Stimulated activated CD4-positive, alpha-beta T cell treated with anti-CD3 and anti-CD28 coated beads, Interleukin-4, amount 100 ng/mL, for 4 hours (primary cell): ENCODE measurements at places on chromosomes 5 and 9.

DNA sequence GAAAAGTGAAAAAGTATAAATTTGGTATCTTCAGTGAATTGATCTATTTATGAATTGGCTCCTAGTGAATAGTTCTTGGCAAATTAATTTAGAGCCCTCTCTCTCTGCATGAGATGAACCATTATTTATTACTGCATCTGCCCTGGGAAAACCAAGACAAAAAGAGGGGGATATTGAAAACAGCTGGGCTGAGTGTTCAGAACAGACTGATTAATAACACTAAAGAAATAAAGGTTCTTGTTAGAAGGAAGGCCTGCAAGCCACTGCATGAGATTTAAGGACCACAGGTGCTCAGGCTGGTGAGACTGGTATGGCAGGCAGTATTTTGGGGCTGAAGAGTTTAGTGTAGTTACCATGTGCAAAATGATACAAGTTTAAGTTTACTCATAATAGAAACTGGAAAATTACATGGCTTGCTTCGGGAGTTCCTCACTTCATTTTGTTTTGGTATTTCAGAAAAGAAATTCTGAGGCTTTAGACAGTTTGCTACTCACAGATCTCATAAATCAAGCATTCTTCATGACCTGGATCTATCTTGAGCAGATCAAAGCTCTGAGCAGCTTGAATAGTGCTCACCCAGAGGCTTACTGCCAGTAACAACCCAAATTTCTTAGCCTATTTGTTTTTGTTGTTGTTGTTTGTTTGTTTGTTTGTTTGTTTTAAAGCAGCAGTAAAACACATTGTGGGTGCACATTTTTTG, 56.1 kb downstream of the KIAA1958 start:
- DNase-seq = no peak

- no peak for DNase-seq
Observed at GRCh38 chr5:143401227-143402016, 2.1 kb downstream of the NR3C1 start.

- no peak for DNase-seq
Observed at GRCh38 chr9:91783876-91784672, 166.0 kb downstream of the ROR2 start.

GRCh38 chr5:138706655-138707480, 46.4 kb upstream of the CTNNA1 start:
- DNase-seq = no peak

GRCh38 chr9:3963643-3964369, 336.1 kb downstream of the GLIS3 start:
- DNase-seq = no peak

GRCh38 chr9:124786881-124787573, 10.1 kb downstream of the OLFML2A start:
- DNase-seq = no peak

DNA sequence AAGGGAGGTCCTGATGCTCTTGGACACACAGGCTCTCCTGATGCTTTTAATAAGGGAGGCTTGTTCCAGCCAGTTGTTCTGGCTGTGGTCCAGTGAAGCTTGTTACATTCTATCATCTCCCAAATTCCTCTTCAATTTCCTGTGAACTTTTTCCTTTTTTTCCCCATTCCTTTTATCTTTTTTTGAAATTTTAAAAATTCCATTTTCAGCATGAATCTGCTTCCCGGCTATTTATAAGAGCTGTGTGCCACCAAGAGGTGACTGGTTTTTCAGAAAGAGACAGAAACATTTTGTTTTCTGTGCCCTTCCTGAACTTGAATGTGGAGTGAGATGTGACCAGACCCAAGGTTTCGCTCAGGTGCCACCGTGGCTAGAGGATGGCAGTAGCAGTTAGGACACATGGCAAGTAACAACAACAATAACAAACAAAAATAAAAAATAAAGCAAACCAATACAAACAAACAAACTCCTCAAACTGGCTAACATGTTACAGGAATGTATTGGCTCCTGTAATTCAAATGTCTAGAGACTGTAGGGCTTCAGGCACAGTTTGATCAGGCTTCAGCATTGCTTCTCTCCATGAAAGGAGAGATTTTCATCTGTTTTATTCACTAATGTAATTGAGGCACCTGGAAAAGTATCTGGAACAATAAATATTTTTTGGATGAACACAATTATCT, 121.1 kb downstream of the BOD1 start:
- DNase-seq = no peak

GRCh38 chr9:76980566-76980965, 38.9 kb upstream of the FOXB2 start:
- DNase-seq = no peak

- DNase-seq = no peak
Observed at GRCh38 chr5:76688836-76689235, 27.1 kb upstream of the F2R start.

DNA sequence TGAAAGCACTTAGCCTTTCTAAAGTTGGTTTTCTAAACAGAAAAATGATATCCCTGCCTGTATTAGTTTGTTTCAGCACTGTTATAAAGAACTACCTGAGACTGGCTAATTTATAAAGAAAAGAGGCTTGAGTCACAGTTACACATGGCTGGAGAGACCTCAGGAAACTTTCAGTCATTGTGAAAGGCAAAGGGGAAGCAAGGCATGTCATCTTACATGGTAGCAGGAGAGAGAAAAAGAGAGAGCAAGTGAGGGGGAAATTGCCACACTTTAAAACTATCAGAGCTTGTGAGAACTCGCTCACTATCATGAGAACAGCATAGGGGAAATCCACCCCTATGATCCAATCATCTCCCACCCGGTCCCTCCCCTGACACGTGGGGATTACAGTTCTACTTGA, 64.9 kb downstream of the FAM170A start:
- no peak for DNase-seq

DNA sequence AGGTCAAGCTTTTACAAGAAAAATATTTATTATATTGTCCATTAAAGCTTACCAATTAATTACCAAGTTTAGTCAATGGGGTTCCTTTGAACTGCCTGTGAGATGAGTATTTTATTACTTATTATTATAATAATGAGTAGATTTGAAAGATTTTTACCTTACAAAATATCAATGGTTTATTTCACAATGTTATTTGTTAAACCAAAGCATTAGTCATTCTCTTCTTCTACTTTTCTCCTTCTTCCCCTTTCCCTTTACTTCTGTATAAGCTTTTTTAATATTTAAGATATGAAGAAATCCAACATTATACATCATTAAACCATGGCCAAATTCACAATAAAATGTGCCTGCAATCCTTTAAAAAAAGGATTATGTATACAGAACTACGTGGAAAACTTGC, 369.5 kb downstream of the ARL15 start:
- no peak for DNase-seq

- DNase-seq = no peak
Observed at GRCh38 chr5:4880304-4880741, 259.8 kb upstream of the ADAMTS16 start.

DNA sequence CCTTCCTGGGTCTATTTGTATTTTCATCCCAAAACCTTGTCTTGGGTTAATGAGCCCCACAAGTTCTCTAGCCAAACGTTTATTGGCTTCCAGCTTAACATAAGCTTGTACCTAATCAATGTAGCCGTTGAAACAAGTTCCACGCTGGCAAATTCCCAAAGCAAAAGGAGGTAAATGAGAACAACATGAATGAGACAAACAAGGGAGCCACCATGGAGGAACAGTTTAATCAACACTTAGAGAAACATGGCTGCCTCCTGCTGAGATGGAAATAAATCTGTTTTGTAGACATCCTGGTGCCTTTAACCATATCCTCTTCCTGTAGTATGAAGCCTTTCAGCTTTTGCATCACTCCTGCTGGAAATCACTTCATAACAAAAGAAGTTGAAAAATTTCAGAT, 166.6 kb upstream of the NFIB start:
- DNase-seq = no peak

GRCh38 chr9:37961351-37961750, 57.4 kb upstream of the SLC25A51 start:
- DNase-seq = no peak

- no peak for DNase-seq
Observed at GRCh38 chr9:113158446-113158845, 7.6 kb downstream of the SLC31A2 start.
